B cell (primary cell): ENCODE measurements at places on chromosomes 6 and 20. TPM values are rescaled to one million over a fixed set of nuclear protein-coding genes. Genes with fewer than 3 reads are reported as not detected.

C20orf204 gene
- 2.5 TPM in 2 replicates for total RNA-seq

HSD17B8 gene
- 10.8 and 12.9 TPM in 2 replicates for total RNA-seq

DNA sequence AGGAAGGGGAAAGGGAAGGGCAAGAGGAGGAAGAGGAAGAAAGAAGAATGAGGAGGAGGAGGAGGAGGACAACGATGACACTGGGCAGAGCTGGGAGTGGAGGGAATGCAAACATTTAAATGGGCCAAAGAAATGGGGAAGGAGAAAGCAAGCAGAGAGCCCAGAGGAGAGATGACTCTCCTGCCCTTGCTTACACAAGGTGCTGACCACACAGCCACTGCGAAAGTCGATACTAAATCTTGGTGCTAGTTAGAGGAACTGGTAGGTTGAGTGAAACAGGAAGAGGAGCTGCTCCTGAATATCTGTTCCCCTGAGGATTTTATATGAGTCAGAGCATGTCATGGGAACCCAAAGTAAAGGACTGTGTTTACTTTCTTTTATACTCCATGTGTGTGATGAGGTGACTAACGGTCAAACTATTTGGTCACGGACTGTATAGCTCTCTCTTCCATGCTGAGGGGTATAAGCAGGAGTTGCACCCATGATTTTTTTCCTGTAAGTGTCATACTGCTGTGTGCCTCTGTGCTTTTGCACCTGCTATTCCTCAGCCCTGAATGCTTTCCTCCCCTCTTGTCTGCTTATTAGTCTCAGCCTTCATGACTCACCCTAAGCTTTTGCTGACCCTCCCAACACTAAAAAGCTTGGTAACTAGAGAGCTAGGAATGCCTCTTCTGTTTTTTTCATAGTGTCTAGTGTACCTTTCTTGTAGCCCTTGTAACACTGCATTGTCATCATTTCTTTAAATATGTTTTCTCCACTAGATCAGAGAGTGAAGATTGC, 9.5 kb upstream of the PAQR8 start:
- peak overlapping the region; percentile 20 for H3K27ac ChIP-seq
- peak; percentile 61 for DNase-seq
- no peaks in the 10 kb centered on the region for H3K36me3 ChIP-seq
- peaks cover 35% of the 10 kb centered on the region for H3K4me1 ChIP-seq
- H3K4me3 ChIP-seq: no peak overlapping the region

DNA sequence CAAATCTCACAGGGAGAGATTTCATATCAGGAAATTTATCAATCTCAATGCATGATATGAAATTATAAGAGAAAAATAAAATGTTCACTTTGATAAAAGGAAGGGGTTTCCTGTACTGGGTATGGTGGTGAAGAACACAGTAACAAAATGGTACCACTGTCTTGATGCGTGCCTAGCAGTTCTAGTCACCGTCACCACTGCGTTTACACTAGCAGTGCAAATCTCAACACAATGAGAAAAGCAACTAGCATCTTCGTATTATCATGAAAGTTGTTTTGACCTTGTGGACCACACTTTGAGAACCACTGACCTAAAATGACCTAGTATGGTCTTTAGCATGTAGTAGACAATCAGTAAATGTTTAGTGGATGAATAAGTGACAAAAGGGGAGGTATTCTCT, 68.4 kb upstream of the ADGRF4 start:
- no peaks in the 10 kb centered on the region for H3K27me3 ChIP-seq
- H3K27ac ChIP-seq: no peak overlapping the region
- no peaks in the 10 kb centered on the region for H3K36me3 ChIP-seq
- no peak for DNase-seq
- H3K4me3 ChIP-seq: no peak overlapping the region

DNA sequence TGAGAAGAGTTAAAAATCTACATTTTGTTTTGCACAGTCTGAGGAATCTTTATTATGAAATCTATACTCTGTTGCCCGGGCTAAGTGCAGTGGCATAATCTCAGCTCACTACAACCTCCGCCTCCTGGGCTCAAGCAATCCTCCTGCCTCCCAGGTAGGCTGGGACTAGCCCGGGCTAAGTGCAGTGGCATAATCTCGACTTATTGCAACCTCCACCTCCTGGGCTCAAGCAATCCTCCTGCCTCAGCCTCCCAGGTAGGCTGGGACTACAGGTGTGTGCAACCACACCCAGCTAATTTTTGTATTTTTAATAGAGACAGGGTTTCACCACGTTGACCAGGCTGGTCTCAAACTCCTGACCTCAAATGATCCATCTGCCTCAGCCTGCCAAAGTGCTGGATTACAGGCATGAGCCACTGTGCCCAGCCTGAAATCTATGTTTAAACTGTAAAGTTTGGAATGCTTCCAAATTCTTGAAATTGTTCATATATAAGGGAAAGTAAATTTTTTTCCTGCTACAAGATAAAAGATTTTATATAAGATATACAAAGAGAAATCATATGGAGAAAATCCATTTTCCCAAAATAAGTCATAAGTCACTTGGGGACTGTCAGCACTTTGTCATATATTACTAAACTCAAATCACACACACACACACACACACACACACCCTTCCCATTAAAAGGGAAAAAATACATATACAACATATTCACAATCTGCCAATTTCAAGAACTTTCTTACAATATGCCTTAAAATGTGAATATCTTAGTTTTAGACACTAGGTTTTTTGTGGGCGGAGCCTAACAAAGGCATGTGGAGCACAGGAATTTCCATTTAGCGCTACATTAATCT, 19.4 kb downstream of the PTPRK start:
- no peaks in the 10 kb centered on the region for H3K4me1 ChIP-seq
- no peak overlapping the region for H3K4me3 ChIP-seq
- no peak overlapping the region for H3K27ac ChIP-seq
- no peaks in the 10 kb centered on the region for H3K36me3 ChIP-seq
